Calu3 (cell line): ENCODE measurements at places on chromosomes 16 and 17.

DNA sequence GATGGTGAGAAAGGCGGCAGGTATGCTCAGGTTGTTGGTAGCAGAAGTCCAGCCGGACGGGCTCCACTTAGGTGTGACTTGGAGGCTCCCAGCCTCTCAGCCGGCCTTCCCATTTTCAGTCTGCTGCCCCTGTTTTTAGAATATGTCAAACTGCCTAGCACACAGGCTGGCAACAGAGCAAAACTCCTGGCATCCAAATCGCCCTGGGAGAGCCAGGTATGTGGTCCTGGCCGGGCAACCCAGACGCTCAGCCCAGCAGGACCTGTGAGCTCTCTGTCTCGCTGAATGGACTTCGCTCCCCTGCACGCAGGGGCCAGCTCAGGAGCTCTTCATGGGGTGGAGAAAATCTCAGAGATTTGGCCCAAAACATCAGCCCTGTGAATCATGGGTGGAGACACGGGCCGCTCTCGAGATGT is 147.9 kb upstream of the CHMP6 start:
- no peak for DNase-seq

DNA sequence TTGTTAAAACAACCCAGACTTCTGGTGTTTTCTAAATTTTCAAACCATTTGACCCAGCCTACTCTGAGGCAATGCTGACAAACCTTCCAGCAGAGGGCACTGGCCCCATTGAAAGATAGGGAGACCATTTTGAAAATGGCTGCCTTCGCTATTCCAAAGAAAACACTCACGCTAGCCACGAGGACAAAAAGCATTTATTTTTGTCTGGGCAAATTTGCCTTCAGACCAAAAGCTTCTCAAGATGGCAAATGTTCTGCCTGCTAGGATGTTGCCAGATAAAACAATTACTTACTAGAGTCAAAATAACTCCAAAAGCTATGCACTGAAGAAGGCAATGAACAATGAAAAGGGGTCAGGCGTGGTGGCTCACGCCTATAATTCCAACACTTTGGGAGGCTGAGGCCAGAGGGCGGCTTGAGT is 296.7 kb upstream of the IRX5 start:
- DNase-seq: peak; percentile 21

DNA sequence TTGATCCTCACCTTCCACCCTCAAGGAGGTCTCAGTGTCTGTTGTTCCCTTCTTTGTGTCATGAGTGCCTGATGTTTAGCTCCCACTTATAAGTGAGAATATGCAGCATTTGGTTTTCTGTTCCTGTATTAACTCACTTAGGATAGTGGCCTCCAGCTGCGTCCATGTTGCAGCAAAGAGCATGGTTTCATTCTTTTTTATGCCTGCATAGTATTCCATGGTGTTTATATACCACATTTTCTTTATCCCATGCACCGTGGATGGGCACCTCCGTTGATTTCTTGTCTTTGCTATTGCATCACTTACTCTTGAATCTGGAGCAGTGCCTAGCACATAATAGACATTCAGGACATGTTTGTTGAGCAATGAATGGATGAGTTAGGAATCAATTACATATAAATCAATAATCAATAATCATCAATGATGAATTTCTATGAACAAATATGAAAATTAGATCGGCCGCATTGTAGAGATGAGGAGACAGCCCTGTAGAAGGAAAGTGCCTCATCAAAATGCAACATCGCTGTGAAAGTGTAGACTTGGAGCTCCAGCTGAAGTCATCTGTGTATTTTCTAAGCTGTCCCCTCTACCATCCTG is 129.5 kb downstream of the PRKCB start:
- DNase-seq: no peak

GRCh38 chr17:43171586-43172487 is 823 bp downstream of the NBR1 start:
- peak; percentile 73 for DNase-seq

DNA sequence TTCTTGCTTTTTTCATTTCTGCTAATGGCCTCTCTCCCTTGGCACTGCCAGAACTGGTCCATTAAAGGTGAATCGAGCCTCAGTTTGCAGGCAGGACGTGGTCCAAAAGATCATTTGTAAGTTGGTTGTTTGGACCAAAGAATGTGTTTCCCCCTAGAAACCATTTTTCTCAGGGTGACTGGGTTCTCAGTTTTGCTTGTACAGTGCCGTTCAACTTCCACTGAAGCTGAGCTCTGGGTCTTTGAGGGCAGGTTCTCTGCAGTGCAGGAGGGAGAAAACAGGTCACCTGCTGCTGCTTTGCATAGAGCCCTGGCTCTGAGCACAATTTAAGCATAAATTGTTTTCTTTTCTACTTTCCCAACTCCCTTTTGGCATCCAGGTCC is 9.0 kb upstream of the AMZ2 start:
- DNase-seq: no peak

GRCh38 chr17:16910341-16910740 is 61.6 kb downstream of the TNFRSF13B start:
- DNase-seq: no peak

- DNase-seq: peak; percentile 60
Measured at GRCh38 chr17:49646391-49647255, 31.3 kb downstream of the SPOP start.

DNA sequence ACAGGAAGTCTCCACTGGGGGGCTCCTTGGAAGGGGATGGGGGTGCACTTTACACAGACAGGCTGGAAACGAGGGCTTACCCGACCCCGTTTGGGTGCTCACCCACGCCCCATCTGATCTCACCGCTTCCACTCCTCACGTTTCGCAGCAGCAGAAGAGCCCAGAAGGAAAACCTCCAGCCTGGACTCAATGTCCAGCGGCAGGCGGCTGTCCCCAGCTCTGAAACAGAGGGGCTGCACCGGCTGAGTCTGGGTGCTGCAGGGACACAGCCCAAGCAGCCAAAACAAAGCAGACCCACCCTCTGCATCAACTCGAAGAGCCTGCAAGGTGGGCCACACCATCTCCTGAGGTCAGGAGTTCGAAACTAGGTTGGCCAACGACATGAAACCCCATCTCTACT is 3.9 kb downstream of the MEAK7 start:
- no peak for DNase-seq

- DNase-seq: no peak
Measured at GRCh38 chr17:74690409-74690825, 22.3 kb downstream of the CD300LF start.

DNA sequence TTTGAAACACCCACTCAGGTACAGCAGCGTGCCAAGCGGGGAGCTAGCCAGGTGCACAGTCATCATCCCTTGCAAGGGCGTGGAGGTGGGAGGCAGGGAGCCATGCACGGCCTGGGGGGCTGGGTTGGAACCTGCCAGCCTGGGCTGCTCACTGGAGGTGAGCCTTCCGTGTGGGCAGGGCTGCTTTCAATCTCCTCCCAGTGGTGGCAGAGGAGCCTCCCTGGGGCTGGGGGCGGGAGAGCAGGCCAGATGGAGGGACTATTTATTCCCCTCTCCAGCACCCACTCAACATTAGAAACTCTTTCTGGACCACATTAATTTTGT is 90.3 kb downstream of the KATNIP start:
- no peak for DNase-seq

DNA sequence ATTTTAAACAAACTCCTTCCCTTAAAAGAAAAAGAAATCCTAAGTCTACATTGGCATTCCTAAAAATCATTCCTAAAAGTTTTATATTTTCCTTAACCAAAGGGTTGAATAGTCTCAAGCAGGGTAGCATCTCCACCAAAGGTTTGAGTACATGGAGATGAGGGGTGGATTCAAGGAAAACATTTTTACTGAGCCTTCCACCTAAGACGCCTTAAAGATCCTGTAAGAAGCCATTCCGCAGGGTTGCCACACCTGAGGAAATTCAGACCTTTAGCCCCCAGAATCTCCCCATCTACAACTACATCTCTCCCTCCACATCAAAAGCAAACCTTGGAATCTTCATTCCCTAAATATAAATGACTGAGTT is 7.7 kb upstream of the AKTIP start:
- no peak for DNase-seq
